ENCODE measurements at places on chromosomes 13 and 19.

- DNase-seq, result no peak
These were observed 101.4 kb downstream of the TUBGCP3 start for GRCh38 chr13:112486386-112487126.

GRCh38 chr13:51267622-51268021, 45.4 kb downstream of the FAM124A start:
- no peak for DNase-seq

- no peak for DNase-seq
These were observed 92.6 kb downstream of the MIPEP start for GRCh38 chr13:23796551-23796950.

- DNase-seq, result no peak
These were observed 618.0 kb upstream of the ARGLU1 start for GRCh38 chr13:107185889-107186288.

GRCh38 chr13:22903301-22903700, 277.5 kb upstream of the SGCG start:
- no peak for DNase-seq

DNA sequence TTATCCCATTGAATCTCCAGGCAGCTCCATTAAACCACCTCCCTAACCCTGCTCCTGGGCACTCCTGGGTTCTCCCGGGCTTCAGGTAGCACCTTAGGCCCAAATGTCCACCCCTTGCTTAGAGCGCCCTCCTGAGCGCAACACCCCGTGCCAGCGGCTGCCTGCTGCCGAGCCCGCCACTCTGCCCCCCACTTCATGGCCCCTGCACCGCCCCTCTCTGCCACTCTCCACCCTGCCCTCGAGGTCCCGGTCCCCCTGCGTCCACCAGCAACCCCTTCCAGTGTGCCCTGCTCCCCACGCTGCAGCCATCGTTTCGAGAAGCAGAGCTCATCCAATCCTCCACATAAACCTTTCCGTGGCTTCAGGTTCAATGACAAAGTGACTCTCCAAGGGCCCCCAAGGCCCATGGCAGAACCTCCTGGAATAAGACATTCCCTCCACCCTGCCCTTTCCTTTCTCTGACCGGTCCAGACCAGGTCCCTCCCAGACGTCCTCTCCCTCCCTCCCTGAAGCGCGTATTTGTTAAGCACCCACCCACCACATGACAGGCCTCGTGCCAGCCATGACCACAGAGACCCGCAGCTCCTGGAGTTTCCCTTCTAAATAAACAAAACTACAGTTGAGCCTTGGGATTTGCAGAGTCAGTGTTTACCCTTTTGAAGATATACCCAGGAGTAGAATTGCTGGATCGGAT, 66.6 kb downstream of the ARHGEF18 start:
- no peak for DNase-seq

DNA sequence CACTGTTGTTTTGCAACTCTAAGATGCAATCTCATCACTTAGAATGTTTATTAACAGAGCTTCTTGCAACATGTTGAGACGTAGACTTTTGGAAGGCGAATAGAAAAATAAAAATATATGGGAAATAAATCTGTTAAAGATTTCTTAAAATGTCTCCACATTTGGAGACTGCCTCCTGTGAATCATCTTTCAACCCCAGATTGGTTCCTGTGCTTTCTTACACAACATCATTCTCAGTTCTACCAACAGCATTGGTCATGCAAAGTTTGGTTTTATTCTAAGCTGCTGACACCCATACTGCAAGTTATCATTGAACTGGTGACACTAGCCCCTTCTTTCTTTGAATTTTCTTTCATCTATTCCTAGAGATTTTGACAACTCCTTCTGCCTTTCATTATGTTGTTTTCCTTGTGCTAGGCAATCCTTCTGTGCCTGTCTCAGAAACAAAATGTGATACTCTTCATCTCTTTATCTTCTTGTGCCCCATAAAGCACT, 1.6 kb upstream of the IGFL3 start:
- DNase-seq, result no peak

DNA sequence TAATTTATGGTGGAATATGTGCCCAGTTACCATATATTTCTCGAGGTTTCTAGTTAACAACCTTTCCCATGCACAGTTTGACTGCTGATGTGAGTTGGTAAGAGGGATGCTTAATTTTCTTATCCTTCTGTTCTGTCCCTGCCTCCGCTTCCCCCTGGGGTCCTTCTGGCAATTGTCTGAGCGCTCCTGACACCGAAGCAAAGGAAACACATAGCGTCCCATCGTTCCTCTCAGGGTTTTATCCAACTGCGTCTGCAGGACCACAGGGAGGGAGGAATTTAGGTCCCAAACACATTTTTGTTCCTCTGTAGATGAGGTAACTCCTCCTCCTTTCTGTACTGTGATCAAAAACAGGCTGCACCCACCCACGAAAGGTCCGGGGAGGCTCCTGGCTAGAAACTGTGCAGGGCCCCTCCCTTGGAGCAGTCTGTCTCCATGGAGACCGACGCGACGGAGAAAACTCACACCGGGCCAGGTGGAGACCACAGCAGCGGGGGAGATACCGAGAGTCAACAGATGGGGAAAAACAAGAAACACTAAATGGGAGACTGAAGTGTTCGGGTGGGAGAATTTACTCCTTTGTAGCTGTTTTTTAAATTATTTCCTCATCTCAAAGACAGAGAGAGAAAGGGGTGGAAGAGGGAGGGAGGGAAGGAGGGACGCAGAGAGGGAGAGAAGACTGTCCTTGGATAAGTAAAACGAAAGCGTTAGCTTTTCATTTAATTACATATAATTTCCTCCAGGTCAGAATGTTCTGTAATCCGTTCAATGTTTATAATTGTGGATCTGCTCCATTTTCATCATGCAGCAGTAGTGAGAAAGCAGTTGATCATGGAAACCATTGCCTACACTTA, 191.8 kb upstream of the NBEA start:
- DNase-seq, result no peak

- no peak for DNase-seq
These were observed 6.3 kb upstream of the KCTD12 start for GRCh38 chr13:76892488-76892887.

DNA sequence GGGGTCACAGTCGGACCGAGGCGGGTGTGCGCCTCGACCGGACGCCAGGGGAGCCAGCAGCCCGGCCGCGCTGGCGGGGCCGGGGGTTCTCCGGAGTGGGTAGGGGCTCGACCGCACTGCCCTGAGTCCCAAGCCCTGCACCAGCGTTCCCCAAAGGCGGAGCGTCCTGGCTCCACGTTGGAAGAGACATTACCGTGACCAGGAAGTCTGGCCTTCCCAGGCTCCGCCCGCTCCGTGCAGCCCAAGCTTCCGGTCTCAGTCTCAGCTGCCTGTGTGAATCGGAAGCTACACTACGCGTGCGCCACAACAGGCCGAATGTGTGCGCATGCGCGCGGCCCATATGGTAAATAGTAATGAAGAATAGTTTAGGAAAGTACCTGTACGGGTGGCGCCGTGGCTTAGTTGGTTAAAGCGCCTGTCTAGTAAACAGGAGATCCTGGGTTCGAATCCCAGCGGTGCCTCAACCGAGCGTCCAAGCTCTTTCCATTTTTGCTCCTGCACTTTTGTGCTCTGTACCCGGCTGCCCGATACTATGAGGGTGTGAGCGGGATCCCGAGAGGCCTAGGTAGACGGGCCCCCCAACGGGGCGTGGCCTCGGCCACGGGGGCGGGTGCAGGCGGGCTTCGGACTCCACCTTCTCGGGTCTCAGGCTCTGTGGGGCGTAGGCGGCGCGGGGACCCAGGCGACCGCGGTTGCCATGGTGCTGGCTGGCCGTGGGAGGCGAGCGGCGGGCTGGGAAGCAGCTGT, 17.3 kb upstream of the LRP3 start:
- DNase-seq, result peak; percentile 98

DNA sequence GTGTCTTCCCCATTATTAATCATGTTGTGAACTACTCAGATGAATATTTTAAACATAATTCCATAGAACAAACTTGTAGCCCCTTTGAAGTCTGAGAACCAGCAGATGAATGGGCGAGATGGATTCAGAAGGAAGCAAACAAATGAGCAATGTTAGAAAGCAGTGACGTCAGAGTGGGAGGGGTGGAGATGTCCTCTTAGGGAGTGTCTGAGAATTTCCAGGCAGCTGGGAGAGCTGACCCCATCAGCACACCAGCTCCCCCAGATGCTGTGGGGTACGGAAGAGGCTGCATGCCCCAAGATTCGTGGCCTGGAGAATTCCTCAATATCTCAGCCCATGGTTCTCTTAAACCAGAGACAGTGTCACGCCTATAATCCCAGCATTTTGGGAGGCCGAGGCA, 68.6 kb downstream of the DPF1 start:
- DNase-seq, result no peak

DNA sequence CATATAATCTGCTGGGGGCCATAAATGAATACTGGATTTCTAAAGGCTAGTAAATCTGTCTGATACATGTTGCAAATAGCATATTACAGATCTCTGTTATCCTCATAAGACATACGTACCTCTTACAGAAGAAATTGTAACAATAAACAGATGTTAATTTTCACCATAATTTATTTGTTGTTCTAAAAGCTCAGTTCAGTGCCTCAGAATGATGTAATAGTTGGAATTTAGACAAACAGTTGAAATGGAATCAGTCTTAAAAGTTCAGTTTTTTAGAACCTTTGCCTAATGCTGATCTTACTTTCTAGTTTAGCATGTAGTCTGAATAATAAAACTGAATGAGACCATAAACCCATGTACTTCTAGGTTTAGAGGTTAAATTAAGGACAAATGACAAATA, 43.1 kb downstream of the B3GLCT start:
- no peak for DNase-seq

DNA sequence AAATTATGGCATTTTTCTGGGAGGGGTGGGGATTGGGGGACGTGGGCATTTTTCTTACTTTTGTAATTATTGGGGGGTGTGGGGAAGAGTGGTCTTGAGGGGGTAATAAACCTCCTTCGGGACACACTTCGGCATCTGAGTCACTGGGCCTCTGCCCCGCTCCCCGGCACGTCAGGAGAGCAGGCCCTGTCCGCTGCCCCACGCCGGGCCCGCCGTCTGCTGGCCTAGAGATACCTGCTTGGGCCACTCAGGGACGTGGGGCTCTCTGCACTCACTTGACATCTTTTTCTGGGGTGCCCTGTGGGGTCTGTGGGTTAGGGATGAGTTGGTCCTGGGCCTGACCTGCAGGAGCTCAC, 3.5 kb upstream of the FTL start:
- no peak for DNase-seq

- no peak for DNase-seq
These were observed 205.5 kb downstream of the USP12 start for GRCh38 chr13:26965952-26966700.

DNA sequence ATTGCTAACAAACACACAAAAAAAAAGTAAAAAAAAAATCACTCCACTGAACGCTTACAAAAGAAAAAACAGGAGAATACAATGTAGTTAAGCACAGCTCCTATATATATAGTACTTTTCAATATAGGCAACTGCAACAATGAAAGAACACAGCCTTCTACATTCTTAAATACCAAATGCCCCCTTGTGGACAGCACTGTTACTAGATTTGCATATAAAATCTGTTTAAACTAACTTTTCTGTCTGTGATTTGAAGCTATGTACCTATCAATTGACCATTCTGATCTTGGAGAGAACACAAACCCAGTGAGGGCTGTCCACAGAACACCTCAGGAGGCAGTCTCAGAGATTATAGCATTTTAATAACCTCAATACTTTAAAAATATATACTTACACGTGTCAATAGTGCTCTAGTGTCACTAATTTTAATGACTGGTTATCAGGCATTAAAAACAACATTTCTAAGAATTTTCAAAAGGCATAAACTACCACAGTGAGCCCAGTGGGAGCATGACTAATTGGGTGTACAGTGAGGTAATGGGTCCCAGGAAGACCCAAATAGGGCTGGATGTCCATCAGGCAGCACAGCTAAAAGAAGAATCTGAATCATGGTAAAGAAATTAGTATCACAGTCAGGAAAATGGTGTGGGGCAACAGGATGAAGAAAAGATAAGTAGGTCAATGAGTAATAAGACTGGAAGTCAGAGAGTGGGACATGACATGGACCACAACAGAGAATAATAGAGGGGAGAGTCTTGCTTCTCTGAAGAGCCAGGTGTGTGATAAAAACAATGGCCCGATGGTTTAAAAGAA, 22.2 kb downstream of the CCDC169 start:
- DNase-seq, result no peak

- DNase-seq, result no peak
These were observed 53.0 kb downstream of the SACS start for GRCh38 chr13:23380534-23380933.

DNA sequence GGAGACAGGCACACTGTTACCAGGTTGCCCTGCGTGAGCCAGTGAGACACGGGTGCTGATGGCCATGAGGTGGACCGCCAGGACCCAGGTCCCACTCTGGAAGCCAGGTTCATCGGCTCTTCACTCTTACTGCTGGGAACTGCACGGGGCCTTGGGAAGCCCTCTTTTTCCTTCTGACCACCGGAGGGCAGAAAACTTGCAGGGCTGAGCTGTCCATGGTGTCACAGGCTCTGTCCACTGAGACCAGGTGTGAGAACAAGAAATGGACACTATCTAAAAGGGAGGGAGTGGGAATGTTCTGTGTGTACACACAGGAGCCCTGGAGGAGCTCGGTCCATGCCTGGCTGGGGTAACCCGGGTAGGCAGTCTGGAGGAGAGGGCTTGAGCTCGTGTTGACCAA, 93.4 kb downstream of the UQCRFS1 start:
- no peak for DNase-seq

DNA sequence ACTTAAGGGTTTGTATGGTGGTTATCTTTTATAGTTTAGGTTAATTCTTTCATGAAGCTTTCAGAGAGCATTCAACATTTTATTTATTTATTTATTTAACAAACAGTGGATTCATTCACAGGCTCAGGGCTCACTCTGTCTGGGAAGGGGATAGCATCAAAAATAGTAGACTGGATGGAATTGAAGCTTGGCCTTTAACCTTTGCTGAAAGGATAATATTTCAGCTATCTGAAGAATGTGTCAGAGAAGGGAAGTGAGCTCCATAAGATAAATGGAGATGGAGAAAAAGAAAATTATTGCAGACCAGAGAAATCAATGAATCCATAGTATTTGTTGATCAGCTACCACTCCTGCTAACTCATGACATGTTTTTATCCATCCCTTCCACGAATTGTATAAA, 305.6 kb downstream of the COG6 start:
- no peak for DNase-seq

- no peak for DNase-seq
These were observed 351.7 kb upstream of the ARGLU1 start for GRCh38 chr13:106919638-106920037.

- peak; percentile 94 for DNase-seq
These were observed 11.9 kb upstream of the FOSB start for GRCh38 chr19:45455707-45456499.
